Left cardiac atrium (tissue), 4 donors: ENCODE measurements at places on chromosomes 2 and 18. TPM values are rescaled to one million over a fixed set of nuclear protein-coding genes. Genes with fewer than 3 reads are reported as not detected.

LOXL3 gene
- total RNA-seq, result 4.1 TPM

SLC16A14 gene
- total RNA-seq, result 2.0 TPM

ELOA2 gene
- total RNA-seq, result not detected

SPIRE1 gene
- total RNA-seq, result 46.4 TPM

SMAD7 gene
- total RNA-seq, result 49.0 TPM

VWA3B gene
- total RNA-seq, result 0.50 TPM

NEB gene
- 30.5 TPM for total RNA-seq

FTCDNL1 gene
- 7.8 TPM for total RNA-seq

TM4SF20 gene
- not detected for total RNA-seq

PDE6D gene
- total RNA-seq, result 18.8 TPM

FKBP7 gene
- 12.7 TPM for total RNA-seq

POTEI gene
- total RNA-seq, result not detected

DCDC2C gene
- total RNA-seq, result not detected

CPLX4 gene
- total RNA-seq, result not detected

ADRA2B gene
- 1.6 TPM for total RNA-seq
